ENCODE measurements at places on chromosomes 1 and 21. TPM values are rescaled to one million over a fixed set of nuclear protein-coding genes. Genes with fewer than 3 reads are reported as not detected.

- DNase-seq, result peak; percentile 34
Measured at GRCh38 chr1:27031235-27032118, 18.8 kb upstream of the TENT5B start.

Gene TMEM52
- polyA plus RNA-seq, result 0.53 TPM

- DNase-seq, result no peak
Measured at GRCh38 chr1:88890791-88891317, 513 bp downstream of the GTF2B start.

DNA sequence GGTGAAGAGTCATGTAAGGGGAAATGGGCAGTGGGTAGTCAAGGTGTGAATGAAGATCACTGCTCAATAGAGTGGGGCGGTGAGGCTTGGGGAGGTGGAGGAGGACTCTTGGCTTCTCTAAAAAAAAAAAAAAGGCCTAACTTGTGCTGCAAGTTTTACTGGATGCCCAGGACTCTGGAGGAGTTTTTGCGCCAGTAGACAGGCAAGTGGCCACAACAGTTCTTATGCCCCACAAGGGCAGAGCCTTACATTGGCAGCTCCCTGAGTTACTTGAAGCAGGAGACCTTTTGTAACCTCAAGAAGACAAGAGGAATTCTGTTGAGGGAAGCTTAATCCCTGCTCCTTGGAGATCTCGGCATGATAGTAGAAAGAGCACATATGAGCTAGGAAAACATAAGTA, 54.9 kb upstream of the PPP2R5A start:
- DNase-seq, result no peak

Gene FCRLB
- polyA plus RNA-seq, result 0.48 TPM

Gene MEX3A
- 14.6 TPM for polyA plus RNA-seq

Gene FMO4
- polyA plus RNA-seq, result 1.2 TPM

- no peak for DNase-seq
Measured at GRCh38 chr1:36737038-36737555, 254.4 kb upstream of the CSF3R start.

Gene CFHR4
- polyA plus RNA-seq, result not detected

GRCh38 chr1:150804671-150805070, 3.4 kb downstream of the CTSK start:
- no peak for DNase-seq

Gene FTCD
- polyA plus RNA-seq, result not detected

GRCh38 chr1:30360753-30361152, 362.6 kb downstream of the MATN1 start:
- no peak for DNase-seq

Gene WDR64
- not detected for polyA plus RNA-seq

Gene TSPAN2
- polyA plus RNA-seq, result 4.0 TPM

DNA sequence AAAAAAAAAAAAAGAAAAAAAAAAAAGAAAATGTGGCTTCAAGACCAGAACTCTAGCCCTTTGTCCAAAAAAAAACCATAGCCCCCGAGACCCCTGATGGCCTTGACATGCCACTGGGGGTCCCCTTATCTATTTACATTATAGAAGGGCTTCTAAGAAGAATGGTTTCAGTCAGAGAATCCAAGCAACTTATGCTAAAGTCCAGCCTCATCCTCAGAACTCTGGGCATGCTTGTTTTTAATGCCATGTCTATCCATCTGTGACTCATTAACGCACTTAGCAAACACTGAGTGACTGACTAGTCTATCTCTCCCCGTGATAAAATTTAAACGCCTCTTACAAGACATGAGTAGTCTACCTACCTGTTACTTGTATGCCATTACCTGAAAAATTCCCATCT, 29.3 kb downstream of the ERG start:
- DNase-seq, result no peak

- no peak for DNase-seq
Measured at GRCh38 chr1:30523055-30524020, 200.0 kb downstream of the MATN1 start.

GRCh38 chr1:228292609-228292911, 84.7 kb downstream of the OBSCN start:
- DNase-seq, result no peak

DNA sequence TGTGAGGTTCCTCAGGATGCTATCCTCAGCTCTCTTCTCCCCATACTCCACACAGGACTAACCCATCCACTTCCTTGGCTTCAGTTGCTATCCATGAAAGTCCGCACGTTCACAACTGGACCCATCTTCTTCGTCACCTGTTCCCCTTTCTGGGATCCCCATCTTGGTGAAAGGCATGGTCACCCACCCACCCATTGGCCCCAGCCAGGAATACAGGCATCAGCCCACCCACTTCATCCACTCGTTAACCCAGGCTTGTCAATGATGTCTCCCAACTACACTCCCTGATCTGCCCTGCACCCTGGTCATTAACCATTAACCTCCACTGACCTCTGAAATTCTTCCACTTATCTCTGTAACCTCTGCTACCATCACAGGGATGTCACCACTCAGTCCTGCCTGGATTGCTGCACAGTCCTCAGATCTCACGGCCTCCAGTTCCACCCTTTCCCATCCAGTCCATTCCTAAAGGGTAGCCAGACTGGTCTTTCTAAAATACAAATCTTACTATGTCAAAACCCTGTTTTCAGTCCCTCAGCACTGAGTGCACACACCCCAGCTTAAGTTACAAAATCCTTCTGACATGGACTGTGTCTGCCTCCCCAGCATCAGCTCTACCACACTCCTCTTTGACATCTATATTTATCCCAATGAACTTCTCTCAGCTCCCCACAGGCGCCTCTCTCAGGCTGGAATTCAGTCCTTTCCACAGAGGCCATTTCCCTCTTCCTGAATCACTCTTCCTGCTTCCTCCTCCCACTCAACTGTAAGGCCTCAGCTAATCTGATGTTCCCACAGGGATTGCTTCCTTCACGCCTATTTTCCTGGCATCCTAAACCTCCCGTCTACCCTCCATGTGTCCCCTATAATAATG, 10.4 kb downstream of the PGLYRP4 start:
- DNase-seq, result no peak

GRCh38 chr1:182357913-182358312, 33.7 kb downstream of the GLUL start:
- DNase-seq, result no peak

Gene PER3
- 8.3 TPM for polyA plus RNA-seq

Gene LRRC8B
- 1.6 TPM for polyA plus RNA-seq

DNA sequence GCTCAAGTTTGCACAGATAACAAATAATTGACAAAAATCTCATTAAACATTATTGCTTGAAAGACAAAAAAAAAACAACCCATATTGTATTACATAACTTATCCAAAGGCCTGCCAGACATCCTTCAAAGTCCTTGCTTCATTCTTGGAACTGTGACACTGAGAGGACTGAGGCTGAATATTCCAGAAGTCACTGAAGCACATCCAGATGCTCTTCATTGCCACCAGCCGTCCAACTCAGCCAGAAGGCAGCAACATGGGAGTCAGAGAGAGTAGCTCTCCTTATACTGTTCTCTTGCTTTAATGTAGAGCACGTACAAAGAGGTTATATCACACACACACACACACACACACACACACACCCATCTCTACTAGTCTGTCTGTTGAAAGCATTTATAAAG, 755.0 kb downstream of the LTN1 start:
- no peak for DNase-seq

- no peak for DNase-seq
Measured at GRCh38 chr1:98949621-98950020, 55.0 kb downstream of the PLPPR5 start.

- no peak for DNase-seq
Measured at GRCh38 chr1:244665771-244666217, 12.9 kb downstream of the DESI2 start.

GRCh38 chr1:228120351-228120750, 11.3 kb upstream of the MRPL55 start:
- DNase-seq, result no peak

DNA sequence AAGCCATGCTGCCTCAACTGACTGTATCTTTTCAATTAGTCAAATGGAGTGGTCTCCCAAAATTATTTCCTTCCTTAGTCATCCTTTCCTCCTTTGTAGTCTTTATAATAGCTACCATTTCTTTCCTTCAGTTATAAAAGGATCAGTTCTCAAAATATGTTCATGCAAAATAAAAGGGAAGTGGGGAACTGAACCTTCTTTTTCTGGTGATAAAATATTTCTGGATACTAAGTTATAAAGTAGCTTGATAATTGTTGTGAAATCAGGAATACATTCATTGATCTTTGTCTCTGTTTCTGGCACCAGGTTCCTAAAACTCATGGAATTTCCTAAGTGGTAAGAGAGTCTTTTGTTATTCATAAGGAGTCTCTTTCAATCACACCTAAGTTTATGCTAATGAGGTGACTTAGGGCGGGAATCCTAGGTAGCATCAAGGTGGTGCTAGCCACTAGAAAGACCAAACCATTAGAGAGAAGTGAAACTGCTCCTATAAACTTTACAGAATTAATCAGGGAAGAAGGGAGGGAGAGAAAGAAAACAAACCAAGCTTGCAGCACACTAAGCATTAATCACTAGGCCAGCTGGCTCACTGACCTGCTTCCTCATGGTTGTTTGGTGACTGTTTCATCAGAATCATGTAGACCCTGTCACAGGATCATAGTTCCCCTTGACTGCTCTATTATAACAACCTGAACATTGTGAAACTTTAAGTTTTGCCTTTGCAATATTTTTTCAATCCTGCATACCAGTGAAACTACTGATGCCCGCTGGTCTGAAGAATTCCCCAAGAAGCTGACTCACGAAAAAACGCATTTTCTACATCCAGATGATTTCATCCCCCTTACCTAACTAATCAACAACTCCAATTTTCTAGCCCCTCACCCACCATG, 161.6 kb upstream of the PTBP2 start:
- DNase-seq, result peak; percentile 91

- DNase-seq, result no peak
Measured at GRCh38 chr1:25516686-25517085, 26.7 kb upstream of the LDLRAP1 start.

DNA sequence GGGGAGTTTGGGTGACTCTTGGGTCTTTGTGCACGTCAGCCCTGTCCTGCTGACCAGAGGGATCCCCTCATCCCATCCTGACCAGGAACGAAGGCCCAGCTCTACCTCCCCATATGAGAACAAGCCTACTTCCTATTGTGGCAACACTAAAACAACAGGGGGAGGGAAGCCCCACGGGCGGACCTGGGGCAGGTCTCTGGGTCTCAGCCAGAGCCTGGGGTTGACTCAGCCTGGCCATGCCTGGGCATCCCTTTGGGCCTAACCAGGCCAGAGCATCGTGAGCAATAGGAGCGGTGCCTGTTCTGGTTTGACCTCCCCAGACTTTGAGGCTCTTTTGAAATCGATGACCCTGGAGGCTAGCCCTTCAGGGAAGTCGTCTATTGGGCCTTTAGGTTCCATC, 16.8 kb downstream of the RPS6KA1 start:
- DNase-seq, result no peak

DNA sequence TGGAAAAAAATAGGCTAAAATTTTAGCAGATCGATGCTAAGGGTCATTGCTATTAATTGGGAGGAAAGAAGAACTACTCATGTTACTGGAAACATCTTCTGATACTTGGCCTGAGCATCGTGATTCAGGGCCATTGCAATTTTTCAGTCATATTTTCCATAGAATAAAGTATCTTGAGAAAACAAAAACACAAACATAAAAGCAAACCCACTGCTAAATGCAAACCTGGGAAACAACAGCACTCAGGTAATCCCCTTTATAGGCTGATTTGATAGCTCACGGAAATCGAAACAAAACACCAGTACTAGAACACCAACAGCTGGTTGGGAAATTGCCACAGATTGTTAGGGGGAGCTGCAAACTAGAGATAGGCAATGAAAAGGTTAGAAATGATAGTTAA, 172.9 kb upstream of the ESRRG start:
- DNase-seq, result no peak

Gene LCE3E
- not detected for polyA plus RNA-seq

DNA sequence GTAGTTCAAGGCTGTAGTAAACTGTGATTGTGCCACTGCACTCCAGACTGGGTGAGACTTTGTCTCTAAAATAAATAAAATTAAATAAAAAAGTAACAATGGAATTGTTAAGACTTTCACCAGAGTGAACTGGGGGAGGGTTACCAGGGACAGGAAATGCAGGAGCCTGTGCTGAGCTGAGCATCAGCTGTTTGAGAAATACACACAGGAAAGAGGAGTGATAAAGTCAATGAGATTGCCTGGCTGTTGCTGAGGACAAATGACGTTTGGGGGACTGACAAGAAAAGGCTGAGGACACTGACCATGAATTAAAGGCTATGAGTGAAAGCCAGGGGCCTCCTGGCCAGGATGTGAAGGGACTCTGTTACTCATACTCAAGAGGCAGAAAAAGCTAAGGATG, 226.3 kb downstream of the SETD4 start:
- DNase-seq, result no peak

Gene TLR5
- polyA plus RNA-seq, result 0.11 TPM

GRCh38 chr1:47759251-47759935, 237.8 kb downstream of the TRABD2B start:
- no peak for DNase-seq

DNA sequence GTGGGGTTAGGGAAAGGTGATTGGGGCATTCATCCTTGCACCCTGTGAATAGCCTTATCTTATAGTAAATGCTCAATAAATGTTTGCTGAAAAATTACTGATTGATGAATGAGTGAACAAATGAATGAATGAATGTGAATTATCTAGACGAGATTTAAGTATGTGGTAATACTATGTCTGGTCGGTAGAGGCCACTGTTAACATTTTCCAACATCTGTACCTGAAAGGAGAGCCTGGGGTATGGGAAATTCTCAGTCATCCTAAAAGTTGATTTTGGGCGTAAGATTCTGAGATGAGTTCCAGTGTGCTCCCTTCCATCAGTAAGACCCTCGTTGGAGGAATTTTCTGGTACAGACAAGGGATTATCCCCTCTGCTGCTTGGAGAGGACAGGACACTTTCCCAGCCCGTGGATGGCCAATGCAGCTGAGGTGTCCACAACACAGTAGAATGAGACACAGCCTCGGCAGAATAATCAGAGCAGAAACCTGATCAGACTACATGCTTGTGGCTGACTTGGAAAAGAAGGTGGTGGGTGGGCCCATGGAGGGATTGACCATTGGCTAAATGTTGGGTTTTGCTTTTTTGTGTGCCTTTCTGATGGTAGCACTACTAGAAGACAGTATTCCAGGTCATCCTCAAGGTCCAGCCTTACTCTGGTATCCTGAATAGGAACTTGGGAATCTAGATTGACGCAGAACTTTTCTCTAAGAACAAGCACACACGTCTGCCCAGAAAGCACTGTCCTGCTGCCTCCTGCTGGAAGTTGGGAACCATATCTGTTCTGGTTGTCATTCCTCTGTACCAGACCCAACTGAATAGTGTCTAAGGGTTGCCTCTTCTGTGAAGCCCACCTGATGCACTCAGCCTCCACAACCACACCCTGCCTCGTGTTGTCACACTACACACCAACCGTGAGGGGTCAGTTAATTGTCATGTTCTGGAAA, 262.0 kb downstream of the TNR start:
- no peak for DNase-seq

DNA sequence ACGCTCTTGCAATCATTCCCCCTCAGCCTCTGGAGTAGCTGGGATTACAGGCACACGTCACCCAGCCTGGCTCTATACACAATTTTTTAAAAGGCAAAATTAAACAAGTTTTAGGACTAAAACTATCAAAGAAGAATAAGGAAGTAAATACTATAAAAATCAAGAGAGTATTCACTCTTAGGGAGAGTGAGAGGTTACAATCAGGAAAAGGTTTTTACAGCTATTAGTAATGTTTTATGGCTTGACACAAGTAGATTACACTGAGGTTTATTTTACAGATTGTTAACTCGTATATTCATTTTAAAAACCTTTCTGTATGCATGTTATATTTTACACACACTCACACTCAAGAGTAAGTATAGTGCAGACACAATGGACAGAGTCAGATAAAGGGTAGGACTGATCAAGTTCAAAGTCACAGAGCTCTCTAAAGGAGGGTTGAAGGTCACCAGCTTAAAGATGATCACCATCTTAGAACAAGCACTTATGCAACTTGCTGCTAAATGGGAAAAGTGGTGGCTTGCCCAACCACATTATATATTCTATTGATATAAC, 77.9 kb upstream of the MAN1A2 start:
- DNase-seq, result no peak

Measured in AG04450 (cell line).